AG20443 (cell line): ENCODE measurements at places on chromosomes 5 and 9.

DNA sequence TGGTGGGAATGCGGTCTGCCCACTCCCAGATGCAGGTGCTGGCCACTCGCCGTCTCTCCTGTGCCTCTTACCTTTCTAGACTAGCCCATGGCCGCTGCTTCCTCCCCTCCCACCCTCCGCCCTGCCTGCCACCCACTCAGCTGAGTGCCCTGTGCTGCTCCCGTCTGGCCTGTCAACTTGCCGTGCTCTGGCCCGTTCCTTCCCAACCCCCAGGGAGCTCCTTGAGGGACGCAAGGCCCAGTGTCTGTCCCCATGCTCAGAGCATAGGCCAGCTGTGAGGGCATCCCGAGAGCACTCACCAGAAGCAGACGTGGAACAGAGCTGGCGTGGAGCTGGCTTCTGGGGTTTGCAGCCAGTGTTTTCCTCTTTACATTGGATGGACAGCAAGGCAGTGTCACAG lies 20.2 kb downstream of the HNRNPH1 start:
- DNase-seq, result no peak

GRCh38 chr5:180823346-180823745 lies 20.7 kb upstream of the MGAT1 start:
- no peak for DNase-seq

DNA sequence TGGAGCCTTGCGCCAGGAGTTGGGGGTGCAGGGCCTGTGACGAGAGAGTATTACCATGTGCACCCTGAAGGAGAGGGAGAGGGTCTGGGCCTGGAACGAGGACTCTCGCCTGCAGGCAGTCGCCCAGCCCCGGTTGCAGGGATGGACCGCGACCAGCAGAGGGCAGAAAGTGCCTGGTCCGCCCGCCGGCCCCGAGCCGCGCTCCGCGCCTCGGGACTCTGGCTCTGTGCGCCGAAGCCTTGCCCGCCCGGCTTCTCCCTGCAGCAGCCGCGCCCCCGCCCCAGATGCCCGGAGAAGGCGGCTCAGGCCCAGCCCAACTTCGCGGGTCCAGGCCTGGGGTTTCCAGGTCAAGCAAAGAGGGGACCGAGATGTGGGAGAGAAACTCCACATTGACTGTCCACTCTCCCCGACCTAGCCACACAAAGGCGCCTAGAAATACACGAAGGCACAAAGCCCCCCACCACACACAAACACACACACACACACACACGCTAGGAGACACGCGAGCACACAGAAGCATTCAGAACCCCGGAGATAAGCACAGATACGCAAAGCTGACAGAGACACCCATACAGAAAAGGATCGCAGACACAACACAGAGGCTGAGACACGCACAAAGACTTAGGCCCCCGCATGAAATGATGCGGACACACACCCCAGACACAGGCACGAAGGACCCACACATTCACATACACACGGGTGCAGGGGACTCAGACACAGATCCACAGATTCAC lies 2.0 kb upstream of the LMX1B start:
- DNase-seq, result peak; percentile 94

GRCh38 chr9:72648324-72649126 lies 127.1 kb downstream of the TMC1 start:
- no peak for DNase-seq

DNA sequence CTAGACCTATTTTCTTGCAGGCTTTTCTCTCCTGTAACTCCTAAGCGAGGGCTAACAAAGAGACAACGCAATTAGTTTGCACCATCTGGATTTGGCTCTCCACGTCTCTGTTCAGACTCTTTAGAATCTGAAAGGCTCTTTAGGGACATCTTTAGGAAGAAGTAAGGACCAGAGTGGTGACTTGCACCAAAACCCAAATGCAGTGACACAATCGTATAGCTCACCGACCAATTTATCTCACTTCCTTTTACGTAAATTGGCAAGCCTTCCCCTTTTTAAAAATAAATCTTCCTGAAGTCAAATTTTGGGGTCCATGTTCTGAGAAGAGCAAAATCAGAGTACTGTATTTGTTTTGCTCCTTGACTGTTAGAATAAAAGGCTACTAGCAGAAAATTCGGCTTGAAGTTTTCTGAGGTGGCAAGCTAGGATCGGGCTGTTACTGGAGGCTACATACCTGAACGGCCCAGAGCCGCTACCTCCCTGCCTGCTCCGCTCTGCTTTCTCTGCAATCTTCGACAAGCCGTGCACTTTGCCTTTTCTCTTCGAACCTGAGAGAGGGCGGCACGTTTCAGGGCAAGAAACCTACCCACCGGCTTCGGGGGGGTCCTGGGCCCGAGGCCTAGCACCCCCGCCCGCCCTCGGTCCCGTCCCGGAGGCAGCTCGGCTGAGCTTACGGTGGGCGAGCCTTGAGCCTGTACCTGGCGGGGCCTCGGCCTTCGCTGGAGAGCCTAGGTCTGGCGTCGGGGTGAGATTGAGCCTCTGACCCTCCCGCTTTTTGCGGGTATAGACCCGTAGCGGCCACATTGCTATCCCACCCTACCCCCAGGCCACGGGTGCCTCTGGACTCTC lies 537 bp downstream of the MEIKIN start:
- no peak for DNase-seq

GRCh38 chr9:19965336-19965735 lies 176.5 kb upstream of the SLC24A2 start:
- no peak for DNase-seq

- DNase-seq, result peak; percentile 90
Measured at GRCh38 chr9:111108946-111109345, 70.7 kb upstream of the LPAR1 start.

DNA sequence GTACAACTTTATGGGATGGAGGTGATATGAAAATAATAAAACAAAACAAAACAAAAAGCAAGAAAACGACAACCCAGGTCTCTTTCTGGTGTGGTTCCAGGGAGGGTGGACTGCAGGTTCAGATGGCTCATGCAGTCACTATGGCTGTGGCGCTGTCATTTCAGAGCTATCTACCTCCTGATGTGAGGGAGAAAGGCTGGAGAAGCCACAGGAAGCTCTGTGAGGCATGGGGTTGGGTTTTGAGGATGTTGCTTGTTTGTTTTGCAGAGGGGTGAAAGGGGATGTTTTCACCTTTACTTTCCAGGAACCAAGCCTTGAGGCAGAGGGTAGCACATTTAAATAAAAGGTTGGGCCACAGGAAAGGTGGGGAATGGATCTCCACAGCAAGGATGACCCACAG lies 18.7 kb downstream of the NIPAL4 start:
- no peak for DNase-seq

GRCh38 chr5:40395251-40395650 lies 284.5 kb upstream of the PTGER4 start:
- no peak for DNase-seq

GRCh38 chr9:117354244-117354847 lies 60.5 kb downstream of the ASTN2 start:
- no peak for DNase-seq

DNA sequence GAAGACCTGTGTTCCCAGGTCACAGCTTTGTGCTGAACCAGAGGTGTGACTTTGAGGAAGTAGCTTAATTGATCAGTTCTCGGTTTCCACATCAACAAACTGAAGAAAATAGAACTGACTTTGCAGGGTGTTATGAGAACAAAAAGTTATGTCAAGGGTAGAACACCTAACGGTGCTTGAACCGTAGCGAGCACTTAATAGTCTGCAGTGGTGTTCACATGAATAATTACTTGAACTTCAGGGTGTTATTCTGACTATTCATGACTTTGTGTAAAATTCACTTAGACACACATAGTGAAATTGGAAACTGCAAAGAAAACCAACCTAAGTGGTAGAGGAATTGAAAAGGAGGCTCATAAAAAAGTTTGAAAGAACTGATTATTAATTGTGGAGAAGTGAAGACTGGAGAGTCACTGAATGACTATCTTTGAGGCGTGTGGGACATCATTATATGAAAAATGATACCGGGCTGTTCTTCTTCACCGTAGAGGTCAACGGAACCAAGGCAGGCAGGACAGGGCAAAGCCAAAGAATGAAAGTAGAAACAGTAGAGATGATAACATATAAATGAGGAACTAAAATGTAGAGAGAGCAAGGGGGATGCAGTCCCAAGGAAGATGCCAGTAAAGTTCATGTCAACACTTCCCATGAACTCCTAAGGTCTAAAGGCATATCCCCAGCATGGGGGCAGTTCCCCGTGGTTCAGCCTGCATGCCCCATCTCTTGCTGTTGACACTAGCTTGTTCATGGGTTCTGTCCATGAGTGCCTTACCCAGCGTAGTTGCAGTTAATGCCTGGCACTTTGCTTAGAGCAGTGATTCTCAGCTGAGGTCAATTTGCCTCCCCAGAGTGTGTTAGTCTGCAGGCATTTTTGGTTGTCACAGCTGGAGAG lies 118.7 kb downstream of the ZNF462 start:
- DNase-seq, result no peak

DNA sequence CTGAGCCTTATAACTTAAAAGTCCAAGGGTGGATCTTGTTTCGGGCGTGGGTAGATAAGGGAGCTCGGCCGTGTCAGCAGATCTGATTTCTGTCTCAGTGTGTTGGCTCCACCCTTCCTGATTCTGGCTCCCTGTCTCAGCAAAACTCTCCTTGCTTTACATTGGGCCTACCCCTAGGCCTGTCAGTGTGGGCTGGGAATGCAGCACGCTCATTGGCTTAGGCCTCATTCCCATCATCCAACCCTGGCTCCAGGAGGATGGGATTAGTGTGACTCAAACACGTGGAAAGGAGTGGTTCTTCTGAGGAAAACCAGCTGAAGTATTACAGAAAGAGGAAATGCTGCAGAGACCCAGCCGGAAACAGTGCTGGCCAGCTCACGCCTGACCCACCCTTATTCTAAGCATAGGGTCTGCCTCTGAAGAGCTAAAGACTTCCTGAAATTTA lies 59.9 kb downstream of the ZFAND5 start:
- DNase-seq, result peak; percentile 88

DNA sequence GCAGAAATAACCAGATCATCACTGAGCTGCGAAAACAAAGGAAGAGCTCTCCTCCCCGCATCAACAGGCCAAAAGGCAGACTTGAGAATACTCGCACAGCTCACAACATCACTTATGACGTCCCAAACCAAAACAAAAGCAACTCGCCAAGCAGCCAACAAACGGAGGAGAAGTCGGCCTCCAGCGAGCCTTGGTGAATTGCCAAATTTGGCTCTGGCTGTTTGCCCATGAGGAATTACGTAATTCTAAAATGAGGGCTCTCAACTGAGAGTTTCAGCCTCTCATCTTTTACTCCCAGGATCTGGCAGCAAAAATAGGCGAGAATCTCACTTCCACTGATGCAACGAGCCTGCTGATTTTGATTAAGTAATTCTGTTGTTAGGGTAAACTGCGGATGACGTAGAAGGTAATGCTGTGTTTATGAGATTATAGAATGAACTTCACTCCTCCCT lies 51.7 kb upstream of the SEMA6A start:
- DNase-seq, result peak; percentile 25
